ENCODE measurements at places on chromosomes 1 and 21. TPM values are rescaled to one million over a fixed set of nuclear protein-coding genes. Genes with fewer than 3 reads are reported as not detected.

DNA sequence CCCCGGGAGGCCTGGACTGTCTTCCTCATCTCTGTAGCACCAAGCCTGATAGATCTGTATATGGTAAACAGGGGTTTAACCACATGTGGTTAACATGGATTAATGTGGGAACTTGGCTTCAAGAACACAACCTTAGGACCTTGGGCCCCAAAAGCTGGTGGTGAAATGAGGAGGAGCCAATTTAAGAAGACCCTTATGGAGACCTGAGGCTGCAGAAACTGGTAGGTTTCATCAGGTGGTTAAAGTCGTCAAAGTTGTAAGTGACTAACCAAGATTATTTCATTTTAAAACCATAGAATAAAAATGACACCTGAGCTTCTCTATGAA is 14.0 kb downstream of the THEMIS2 start:
- H3K27ac ChIP-seq = peak overlapping the region; percentile 65
- no peaks in the 10 kb centered on the region for H3K36me3 ChIP-seq
- H3K27me3 ChIP-seq = no peaks in the 10 kb centered on the region
- H3K4me3 ChIP-seq = no peak overlapping the region
- H3K4me1 ChIP-seq = no peaks in the 10 kb centered on the region
- no peak for DNase-seq

DNA sequence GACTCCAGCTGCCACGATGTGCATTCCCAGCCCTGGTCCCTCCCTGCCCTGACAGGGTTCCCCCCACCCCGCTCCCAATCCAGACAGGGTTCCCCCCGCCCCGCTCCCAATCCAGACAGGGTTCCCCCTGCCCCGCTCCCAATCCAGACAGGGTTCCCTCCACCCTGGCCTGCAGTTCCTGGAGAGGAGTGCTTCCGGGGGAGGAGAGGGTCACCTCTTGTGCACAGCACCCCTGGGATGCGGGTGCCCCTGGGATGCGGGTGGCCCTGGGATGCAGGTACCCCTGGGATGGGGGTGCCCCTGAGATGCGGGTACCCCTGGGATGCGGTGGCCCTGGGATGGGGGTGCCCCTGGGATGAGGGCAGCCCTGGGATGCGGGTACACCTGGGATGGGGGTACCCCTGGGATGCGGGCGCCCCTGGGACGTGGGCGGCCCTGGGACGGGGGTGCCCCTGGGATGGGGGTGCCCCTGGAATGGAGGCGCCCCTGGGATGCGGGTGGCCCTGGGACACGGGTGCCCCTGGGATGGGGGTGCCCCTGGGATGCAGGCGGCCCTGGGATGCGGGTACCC is 36.7 kb upstream of the SLC19A1 start:
- no peaks in the 10 kb centered on the region for H3K36me3 ChIP-seq
- no peak for DNase-seq
- no peak overlapping the region for H3K4me3 ChIP-seq
- no peaks in the 10 kb centered on the region for H3K4me1 ChIP-seq
- H3K27ac ChIP-seq = no peak overlapping the region

- no peaks in the 10 kb centered on the region for H3K27me3 ChIP-seq
- H3K36me3 ChIP-seq = no peaks in the 10 kb centered on the region
- H3K4me1 ChIP-seq = no peaks in the 10 kb centered on the region
- H3K4me3 ChIP-seq = no peak overlapping the region
These were observed 268.5 kb downstream of the PTPRC start for GRCh38 chr1:198907423-198907746.

- H3K4me1 ChIP-seq = peaks cover 74% of the 10 kb centered on the region
- DNase-seq = no peak
- no peaks in the 10 kb centered on the region for H3K27me3 ChIP-seq
- H3K4me3 ChIP-seq = no peak overlapping the region
- peak overlapping the region; percentile 66 for H3K27ac ChIP-seq
These were observed 4.0 kb downstream of the H6PD start for GRCh38 chr1:9238550-9238949.

- DNase-seq = no peak
- peaks cover under 1% of the 10 kb centered on the region for H3K4me1 ChIP-seq
- no peak overlapping the region for H3K27ac ChIP-seq
- no peak overlapping the region for H3K4me3 ChIP-seq
These were observed 4.6 kb upstream of the FOXE3 start for GRCh38 chr1:47411436-47411835.

- no peaks in the 10 kb centered on the region for H3K27me3 ChIP-seq
- peak overlapping the region; percentile 11 for H3K27ac ChIP-seq
- peak; percentile 88 for DNase-seq
- peaks cover 18% of the 10 kb centered on the region for H3K4me1 ChIP-seq
These were observed 2.4 kb upstream of the IFNLR1 start for GRCh38 chr1:24189528-24189927.

- H3K36me3 ChIP-seq = no peaks in the 10 kb centered on the region
- no peak for DNase-seq
- no peaks in the 10 kb centered on the region for H3K27me3 ChIP-seq
- H3K4me3 ChIP-seq = no peak overlapping the region
These were observed 36.8 kb downstream of the RAP1A start for GRCh38 chr1:111656086-111657017.

GRCh38 chr21:19420565-19420964 is 1017.0 kb upstream of the TMPRSS15 start:
- H3K36me3 ChIP-seq = no peaks in the 10 kb centered on the region
- no peak overlapping the region for H3K4me3 ChIP-seq
- no peaks in the 10 kb centered on the region for H3K4me1 ChIP-seq
- H3K27me3 ChIP-seq = no peaks in the 10 kb centered on the region
- DNase-seq = no peak

DNA sequence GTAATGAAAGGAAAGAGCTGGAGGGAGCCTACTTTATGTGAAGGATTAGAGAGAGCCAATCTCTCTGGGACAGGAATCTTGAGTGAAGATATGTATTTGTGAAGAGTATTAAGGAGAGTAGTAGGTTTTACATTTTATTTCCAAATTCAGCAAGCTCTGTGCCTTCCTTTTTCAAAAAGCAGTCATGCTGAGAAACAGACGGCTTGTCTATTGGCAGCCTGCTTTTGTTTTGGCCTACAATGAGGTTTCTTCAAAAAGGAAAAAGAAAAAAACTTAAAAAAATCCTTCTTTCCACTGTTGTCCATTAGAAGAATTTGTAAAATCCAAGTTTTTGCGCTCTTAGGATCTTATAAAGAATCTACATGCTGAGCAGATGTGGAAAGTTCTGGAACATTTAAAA is 103.6 kb upstream of the PTGFR start:
- H3K36me3 ChIP-seq = no peaks in the 10 kb centered on the region
- no peak overlapping the region for H3K4me3 ChIP-seq
- H3K27ac ChIP-seq = no peak overlapping the region
- no peak for DNase-seq
- no peaks in the 10 kb centered on the region for H3K4me1 ChIP-seq
- no peaks in the 10 kb centered on the region for H3K27me3 ChIP-seq

- H3K27ac ChIP-seq = peak overlapping the region; percentile 85
- no peaks in the 10 kb centered on the region for H3K27me3 ChIP-seq
- H3K36me3 ChIP-seq = no peaks in the 10 kb centered on the region
- H3K4me1 ChIP-seq = peaks cover 20% of the 10 kb centered on the region
- DNase-seq = no peak
These were observed 733 bp downstream of the TMEM35B start for GRCh38 chr1:34984435-34984792.

- DNase-seq = no peak
- H3K27ac ChIP-seq = no peak overlapping the region
- H3K27me3 ChIP-seq = no peaks in the 10 kb centered on the region
- H3K36me3 ChIP-seq = no peaks in the 10 kb centered on the region
- no peaks in the 10 kb centered on the region for H3K4me1 ChIP-seq
- no peak overlapping the region for H3K4me3 ChIP-seq
These were observed 21.9 kb upstream of the ASAP3 start for GRCh38 chr1:23505851-23506250.

DNA sequence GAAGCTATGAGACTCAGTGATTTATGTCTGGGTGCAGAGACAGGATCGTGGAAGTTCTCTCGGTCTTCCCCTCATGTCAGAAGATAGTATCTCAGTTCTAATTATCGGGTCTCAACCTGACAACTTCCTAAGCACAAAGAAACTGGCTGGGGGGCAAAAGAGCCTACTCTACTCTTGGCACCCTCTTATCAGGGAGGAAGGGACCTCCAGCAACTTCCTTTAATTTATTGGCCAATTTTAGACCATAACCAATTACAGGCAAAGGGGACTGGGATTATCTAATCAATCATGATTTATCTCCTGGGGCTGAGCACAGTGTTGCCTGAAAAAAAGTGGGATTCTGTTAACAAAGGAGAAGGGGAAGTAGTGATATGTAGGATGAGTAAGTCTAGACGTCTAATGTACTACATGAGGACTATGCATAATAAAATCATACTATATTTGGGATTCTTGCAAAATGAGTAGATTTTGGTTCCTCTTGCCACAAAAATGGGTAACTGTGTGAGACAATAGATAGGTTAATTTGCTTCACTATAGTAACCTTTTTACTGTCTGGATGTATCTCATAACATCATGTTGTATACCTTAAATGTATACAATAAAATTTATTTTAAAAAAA is 98.8 kb downstream of the ZFYVE9 start:
- H3K27me3 ChIP-seq = no peaks in the 10 kb centered on the region
- no peaks in the 10 kb centered on the region for H3K36me3 ChIP-seq
- no peak overlapping the region for H3K4me3 ChIP-seq
- no peak overlapping the region for H3K27ac ChIP-seq

DNA sequence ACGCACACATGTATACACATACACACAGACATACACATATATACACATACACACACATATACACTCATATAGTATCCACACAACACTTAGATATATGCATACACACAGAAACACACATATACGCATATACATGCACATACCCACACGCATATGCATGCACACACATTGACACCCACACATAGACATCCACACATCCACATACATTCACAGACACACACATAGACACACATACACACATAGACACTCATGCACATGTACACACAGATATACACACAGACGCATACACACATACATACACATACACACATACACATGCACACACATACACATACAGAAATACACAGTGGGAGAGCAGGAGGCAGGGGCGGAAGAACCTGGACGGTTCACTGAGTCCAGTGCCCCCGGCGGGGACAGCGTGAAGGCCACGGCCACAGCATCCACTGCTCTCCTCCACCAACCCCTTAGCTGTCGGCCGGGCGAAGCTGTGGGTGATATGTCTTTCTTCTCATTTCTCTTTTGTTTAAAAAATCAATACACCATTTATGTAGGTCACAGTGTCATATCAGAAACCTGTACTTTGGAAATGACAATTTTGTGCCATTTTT is 2.8 kb upstream of the C1QB start:
- H3K36me3 ChIP-seq = no peaks in the 10 kb centered on the region
- H3K4me1 ChIP-seq = no peaks in the 10 kb centered on the region
- H3K27ac ChIP-seq = no peak overlapping the region
- no peak for DNase-seq
- H3K4me3 ChIP-seq = no peak overlapping the region
- no peaks in the 10 kb centered on the region for H3K27me3 ChIP-seq

DNA sequence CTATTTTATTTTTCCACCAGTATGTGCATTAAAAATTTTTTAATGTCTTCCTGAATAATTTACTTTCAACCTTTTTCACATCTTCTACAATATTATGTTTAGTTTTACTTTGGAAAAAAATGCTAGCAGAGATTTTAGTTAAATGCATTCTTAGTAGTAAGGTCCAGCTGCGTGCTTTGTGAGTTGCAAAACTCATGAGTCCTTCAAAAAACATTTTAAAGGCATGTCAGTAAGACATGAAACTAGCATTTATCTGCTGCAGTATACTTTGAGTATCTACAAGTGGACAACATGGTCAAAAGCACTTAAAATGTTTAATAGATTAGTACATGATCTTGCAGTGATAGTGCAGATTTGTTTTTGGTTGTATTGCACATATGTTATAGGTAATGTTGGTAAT is 139.0 kb downstream of the HS2ST1 start:
- H3K36me3 ChIP-seq = no peaks in the 10 kb centered on the region
- H3K27ac ChIP-seq = no peak overlapping the region
- no peak overlapping the region for H3K4me3 ChIP-seq
- H3K4me1 ChIP-seq = no peaks in the 10 kb centered on the region

DNA sequence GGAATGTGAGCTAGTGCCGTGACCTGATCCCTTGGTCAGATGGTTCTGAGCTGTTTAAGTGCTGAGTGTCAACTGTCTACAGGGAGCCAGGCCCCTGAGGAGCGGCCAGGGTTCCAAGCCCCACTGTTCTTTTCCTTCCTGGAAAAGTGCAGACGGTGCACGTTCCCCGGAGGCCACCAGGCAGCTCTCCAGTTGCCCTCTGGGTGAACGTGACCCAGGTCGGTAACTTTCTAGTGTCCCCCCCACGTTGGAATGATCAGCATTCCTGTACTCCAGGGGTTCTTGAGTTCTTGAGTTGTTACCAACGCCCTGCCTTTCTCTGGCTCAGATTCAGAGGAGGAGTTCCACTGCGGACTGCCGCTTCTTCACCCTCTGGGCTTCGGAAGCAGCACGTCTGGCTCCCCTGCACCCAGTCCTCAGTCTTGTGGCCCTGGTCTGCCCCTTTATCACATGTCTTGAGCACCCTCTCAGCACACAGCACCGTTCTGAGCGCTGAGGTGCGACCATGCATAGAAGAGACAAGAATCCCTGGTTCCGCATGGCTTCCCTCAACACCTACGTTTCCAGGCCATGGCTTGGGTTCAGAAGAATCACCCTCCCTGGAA is 131.5 kb downstream of the DHRS3 start:
- no peaks in the 10 kb centered on the region for H3K4me1 ChIP-seq
- no peak overlapping the region for H3K27ac ChIP-seq
- DNase-seq = no peak
- H3K4me3 ChIP-seq = no peak overlapping the region

DNA sequence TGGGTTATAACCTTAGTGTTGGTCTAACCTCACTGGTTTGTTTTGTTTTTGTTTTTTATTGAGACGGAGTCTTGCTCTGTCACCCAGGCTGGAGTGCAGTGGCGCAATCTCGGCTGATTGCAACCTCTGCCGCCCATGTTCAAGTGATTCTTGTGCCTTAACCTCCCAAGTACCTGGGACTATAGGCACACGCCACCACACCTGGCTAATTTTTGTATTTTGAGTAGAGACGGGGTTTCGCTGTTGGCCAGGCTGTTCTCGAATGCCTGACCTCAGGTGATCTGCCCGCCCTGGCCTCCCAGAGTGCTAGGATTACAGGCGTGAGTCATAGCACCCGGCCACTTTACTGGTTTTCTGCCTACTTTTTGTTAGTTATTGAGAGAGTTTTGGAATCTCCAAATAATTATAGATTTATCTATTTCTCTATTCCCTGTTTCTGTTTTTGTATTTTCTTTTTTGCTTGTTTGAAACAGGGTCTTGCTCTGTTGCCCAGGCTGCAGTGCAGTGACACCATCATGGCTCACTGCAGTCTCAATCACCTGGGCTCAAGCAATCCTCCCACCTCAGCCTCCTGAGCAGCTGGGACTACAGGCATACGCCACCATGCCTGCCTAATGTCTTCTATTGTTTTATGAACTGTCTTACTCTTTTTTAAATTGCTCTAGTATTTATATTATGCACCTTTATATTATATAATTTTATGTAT is 21.4 kb downstream of the SMG7 start:
- no peak for DNase-seq
- H3K27ac ChIP-seq = no peak overlapping the region
- H3K36me3 ChIP-seq = no peaks in the 10 kb centered on the region
- H3K27me3 ChIP-seq = no peaks in the 10 kb centered on the region
- H3K4me1 ChIP-seq = no peaks in the 10 kb centered on the region
- H3K4me3 ChIP-seq = no peak overlapping the region

The SPATA1 gene
- not detected for total RNA-seq

The SH2D2A gene
- not detected for total RNA-seq

The HES2 gene
- 15.9 TPM for total RNA-seq

The CEP104 gene
- total RNA-seq = 50.0 TPM

The RGS8 gene
- total RNA-seq = not detected

The PADI1 gene
- total RNA-seq = not detected

The CTSK gene
- 14.4 TPM for total RNA-seq

The C1QA gene
- 43.2 TPM for total RNA-seq

Measured in Peyer's patch (tissue), 4 donors.